ENCODE measurements at places on chromosomes 3 and 15. TPM values are rescaled to one million over a fixed set of nuclear protein-coding genes. Genes with fewer than 3 reads are reported as not detected.

- DNase-seq: no peak
Measured at GRCh38 chr3:125002414-125003368, 53.1 kb downstream of the HEG1 start.

- DNase-seq: no peak
Measured at GRCh38 chr3:45065373-45065720, 39.2 kb downstream of the CLEC3B start.

GRCh38 chr3:143847787-143848631, at the start of gene SLC9A9:
SLC9A9 (minus strand) TSS chr3:143848468; CDS start chr3:143848322, 146 bp downstream.
- no peak for DNase-seq

DNA sequence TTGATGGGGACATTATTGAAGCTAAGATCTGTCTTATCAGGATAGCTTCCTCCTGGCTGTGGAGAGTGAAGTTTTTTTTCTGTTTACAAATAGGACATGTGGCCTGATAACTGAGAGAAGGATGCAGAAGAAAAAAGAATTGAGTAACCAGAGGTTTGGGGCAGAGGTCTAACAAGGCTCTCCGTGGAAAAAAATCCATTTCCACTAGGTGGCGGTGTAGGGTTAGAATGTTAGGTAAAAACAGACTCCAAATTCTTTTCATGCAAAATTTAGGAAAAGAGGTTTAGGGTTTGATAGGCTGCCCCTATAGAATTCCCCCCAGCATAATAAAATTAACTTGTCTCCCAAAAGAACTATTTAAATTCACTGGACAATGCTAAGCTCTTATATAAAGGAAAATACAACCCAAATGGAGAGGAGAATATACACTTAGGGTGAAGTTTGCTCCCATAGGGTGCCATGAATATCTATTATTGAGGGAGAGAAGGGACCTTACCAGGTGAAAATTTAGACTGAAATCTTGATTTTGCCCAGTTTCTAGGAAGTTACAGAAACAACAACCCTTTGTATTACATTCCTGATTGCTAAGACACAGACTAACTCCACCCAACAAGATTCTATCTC, 1560.4 kb downstream of the OTOL1 start:
- DNase-seq: no peak

GRCh38 chr3:177642804-177643125, 445.5 kb upstream of the TBL1XR1 start:
- DNase-seq: no peak

GRCh38 chr3:56962206-56962605, 98.3 kb upstream of the SPATA12 start:
- DNase-seq: no peak

Gene IMPG2
- total RNA-seq: 2.3 TPM

Gene SCG5
- 14.9 TPM for total RNA-seq

Gene TMCO5A
- not detected for total RNA-seq

Gene MAPKBP1
- total RNA-seq: 27.7 TPM
